CD8-positive, alpha-beta memory T cell (primary cell): ENCODE measurements at places on chromosomes 2 and 18. TPM values are rescaled to one million over a fixed set of nuclear protein-coding genes. Genes with fewer than 3 reads are reported as not detected.

GRCh38 chr2:188324067-188324466 is 32.4 kb downstream of the GULP1 start:
- no peak overlapping the region for H3K27ac ChIP-seq
- H3K4me1 ChIP-seq = no peaks in the 10 kb centered on the region

DNA sequence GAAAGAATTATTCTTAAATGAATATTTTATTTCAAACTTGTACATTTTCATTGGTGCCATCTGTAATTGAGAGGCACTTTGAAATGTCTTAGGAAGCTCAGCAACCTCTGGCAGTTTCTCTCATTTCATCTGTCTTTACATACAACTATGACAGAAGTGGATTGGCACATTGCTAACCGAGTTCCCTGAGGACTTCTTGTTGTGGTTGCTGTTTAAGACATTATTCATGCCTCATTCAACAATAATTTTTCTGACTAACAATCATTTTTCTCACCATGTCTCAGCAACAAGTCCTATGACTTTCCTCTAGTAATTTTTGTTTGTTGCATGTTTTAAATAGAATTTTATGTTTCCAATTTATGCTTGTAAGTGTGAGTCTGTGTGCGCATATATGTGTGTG is 284.0 kb upstream of the CWC22 start:
- H3K4me3 ChIP-seq = no peak overlapping the region
- H3K27ac ChIP-seq = no peak overlapping the region
- no peak for DNase-seq
- no peaks in the 10 kb centered on the region for H3K36me3 ChIP-seq
- H3K27me3 ChIP-seq = no peaks in the 10 kb centered on the region
- no peaks in the 10 kb centered on the region for H3K4me1 ChIP-seq

DNA sequence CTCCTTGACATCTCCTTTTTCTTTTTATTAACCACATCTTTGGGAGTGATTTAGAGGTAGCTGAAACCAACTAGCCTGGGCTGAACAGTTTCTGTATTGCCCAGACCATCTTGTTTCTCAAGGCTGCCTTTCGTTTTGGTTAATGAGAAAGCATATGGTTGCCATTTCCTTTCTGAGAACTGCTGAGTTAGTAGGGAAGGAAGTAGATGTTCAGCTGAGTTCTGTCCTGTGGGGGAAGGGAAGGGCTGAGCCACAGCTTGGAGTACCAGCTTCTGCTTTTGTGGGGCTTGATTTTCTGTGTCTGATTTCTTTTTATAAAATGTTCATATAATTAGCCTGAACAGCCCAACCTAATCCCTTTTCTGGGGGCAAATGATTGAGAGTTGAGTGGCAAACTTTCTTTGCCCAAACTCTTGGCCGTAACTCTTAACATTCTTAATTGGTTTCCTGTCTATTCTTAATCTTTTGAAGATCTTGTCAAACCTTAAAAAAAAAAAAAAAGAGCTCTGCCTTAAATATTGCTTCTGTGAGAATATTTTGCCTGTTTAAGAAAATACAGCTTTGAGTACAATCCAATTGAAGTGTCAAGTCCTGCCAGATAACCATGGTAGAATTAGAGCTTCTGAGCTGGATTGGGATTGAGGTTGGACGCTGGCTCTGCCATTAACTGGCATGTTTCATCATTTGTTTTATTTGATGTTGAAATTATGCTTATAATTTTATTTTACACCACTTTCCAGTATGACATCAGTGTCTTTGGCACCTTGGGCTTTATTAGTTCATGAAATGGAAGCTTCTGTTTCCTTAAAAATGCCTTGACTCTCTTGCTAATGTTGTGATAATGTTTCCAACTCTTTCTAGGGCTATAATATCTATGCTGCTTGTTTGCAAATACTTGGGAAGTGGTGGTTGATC is 1.9 kb upstream of the NABP1 start:
- peak; percentile 79 for DNase-seq
- peak overlapping the region; percentile 98 for H3K4me3 ChIP-seq
- peak overlapping the region; percentile 100 for H3K27ac ChIP-seq
- no peaks in the 10 kb centered on the region for H3K36me3 ChIP-seq

DNA sequence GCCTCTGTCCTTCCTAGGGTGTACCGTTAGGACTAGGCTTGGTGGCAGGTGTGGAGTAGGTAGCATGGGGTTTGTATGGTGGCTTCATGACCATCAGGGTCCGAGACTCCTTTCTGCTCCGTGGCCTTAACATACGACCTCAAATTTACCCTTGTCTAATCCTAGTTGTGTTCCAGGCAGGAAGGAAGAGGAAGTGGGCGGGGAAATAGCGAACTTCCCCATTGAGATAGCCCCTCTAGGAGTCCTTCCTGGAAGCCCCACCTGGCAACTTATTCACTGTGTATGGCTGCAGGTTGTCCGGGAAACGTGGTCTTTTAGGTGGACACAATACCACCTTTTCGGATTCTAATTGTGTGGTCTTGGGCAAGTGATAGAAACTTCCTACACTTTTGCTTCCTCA is 9.3 kb downstream of the CD8A start:
- peaks cover 10% of the 10 kb centered on the region for H3K36me3 ChIP-seq
- H3K4me3 ChIP-seq = no peak overlapping the region
- H3K4me1 ChIP-seq = peaks cover 29% of the 10 kb centered on the region
- no peak overlapping the region for H3K27ac ChIP-seq

DNA sequence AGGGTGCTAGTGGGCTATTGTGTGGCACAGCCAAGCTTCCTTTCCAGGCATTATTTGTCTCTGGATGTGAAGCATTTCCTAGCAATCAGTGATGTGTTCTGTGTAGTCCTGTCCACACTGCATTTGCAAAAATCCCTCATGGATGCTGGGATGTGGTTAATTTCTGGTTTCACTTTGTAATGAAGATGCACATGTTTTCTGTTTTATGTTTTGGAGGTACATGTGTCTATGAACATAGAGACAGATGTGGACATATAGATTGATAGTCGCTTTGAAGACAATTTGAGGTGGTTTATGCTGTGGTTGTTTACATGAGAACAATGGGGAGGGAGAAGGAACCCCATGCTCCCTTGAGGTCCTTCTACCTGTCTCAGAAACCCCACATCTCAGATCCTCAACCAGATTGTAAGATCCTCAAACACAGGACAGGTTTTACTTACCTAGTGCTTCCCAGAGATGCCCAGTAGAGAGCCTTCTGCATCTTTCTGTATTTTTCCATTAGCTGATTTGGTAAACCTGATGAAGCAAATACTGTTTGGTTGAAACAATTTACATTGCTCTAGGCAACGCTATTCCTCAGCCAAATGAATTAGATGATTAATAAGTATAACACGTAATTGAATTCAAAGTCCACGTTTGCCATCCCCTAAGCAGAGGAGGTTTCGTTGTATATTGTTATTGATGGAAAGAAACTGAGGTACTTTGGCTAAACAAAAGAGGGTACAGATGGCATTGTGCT is 204.4 kb downstream of the SPP2 start:
- no peaks in the 10 kb centered on the region for H3K4me1 ChIP-seq
- H3K27me3 ChIP-seq = no peaks in the 10 kb centered on the region
- no peaks in the 10 kb centered on the region for H3K36me3 ChIP-seq
- no peak overlapping the region for H3K27ac ChIP-seq

GRCh38 chr2:136386046-136386445 is 268.1 kb upstream of the CXCR4 start:
- peaks cover 25% of the 10 kb centered on the region for H3K4me1 ChIP-seq
- H3K27me3 ChIP-seq = no peaks in the 10 kb centered on the region
- H3K27ac ChIP-seq = no peak overlapping the region
- no peak for DNase-seq
- no peaks in the 10 kb centered on the region for H3K36me3 ChIP-seq

DNA sequence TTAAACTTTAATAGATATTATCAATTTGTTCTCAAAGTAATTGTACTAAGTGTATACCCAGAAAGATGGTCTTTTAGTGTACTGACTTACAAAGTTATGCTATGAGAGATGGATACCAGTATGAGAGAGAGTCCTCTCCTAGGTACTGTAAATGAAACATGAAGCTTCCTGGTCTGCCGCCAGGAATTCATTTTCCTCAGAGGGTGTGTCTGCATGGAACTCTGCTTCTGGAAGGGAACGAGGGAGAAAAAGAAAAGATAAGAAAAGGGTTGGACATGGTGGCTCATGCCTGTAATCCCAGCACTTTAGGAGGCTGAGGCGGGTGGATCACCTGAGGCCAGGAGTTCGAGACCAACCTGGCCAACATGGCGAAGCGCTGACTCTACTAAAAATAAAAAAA is 2.2 kb upstream of the SSB start:
- H3K4me1 ChIP-seq = peaks cover 18% of the 10 kb centered on the region
- DNase-seq = no peak
- H3K27me3 ChIP-seq = no peaks in the 10 kb centered on the region

- DNase-seq = no peak
- H3K4me3 ChIP-seq = no peak overlapping the region
These were observed 24.7 kb downstream of the CAB39 start for GRCh38 chr2:230737300-230737699.

- no peaks in the 10 kb centered on the region for H3K36me3 ChIP-seq
- H3K27me3 ChIP-seq = no peaks in the 10 kb centered on the region
- no peak overlapping the region for H3K4me3 ChIP-seq
These were observed 161.8 kb upstream of the DTNA start for GRCh38 chr18:34548120-34548972.

DNA sequence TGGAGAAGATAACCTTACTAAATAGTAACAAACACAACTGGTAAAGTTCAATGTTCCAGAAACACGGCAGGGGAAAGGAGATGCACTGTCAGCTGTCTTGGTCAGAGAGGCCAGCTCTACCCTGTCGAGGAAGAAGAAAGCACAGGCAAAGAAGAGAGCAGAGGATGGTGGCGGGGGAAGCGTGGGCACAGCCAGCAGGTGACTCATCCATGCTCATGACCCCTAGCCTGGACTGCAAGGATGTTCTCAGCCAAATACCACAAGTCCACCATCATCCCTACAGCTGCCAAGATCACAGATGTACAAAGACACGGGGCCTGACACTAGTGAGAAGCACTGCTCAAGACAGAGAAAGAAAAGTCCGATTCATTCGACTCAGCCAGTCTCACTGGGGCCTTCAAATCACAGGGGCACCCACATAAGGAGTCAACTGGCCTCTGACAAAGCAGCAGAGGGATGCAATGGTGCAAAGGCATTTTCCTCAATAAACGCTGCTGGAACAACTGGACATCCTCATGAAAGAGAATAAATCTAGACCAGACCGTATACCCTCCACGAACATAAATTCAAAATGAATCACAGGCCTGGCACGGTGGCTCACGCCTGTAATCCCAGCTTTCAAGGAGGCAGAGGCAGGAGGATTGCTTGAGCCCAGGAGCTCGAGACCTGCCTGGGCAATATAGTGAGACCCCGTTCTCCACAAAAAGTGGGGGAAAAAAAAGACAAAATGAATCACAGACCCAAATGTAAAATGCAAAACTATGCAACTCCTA is 5.6 kb downstream of the DTYMK start:
- no peak overlapping the region for H3K27ac ChIP-seq
- no peak for DNase-seq
- H3K4me1 ChIP-seq = peaks cover 6% of the 10 kb centered on the region

- no peak overlapping the region for H3K4me3 ChIP-seq
- H3K27ac ChIP-seq = no peak overlapping the region
- H3K4me1 ChIP-seq = no peaks in the 10 kb centered on the region
- no peaks in the 10 kb centered on the region for H3K36me3 ChIP-seq
- H3K27me3 ChIP-seq = no peaks in the 10 kb centered on the region
These were observed 89.6 kb downstream of the COMMD1 start for GRCh38 chr2:61995065-61995464.

GRCh38 chr2:205760157-205760556 is 77.9 kb downstream of the NRP2 start:
- H3K36me3 ChIP-seq = no peaks in the 10 kb centered on the region
- no peak overlapping the region for H3K4me3 ChIP-seq
- H3K27ac ChIP-seq = no peak overlapping the region
- H3K27me3 ChIP-seq = no peaks in the 10 kb centered on the region
- no peak for DNase-seq

GRCh38 chr18:845152-845819 is 33.2 kb upstream of the YES1 start:
- no peaks in the 10 kb centered on the region for H3K36me3 ChIP-seq
- no peak overlapping the region for H3K4me3 ChIP-seq
- no peak overlapping the region for H3K27ac ChIP-seq

DNA sequence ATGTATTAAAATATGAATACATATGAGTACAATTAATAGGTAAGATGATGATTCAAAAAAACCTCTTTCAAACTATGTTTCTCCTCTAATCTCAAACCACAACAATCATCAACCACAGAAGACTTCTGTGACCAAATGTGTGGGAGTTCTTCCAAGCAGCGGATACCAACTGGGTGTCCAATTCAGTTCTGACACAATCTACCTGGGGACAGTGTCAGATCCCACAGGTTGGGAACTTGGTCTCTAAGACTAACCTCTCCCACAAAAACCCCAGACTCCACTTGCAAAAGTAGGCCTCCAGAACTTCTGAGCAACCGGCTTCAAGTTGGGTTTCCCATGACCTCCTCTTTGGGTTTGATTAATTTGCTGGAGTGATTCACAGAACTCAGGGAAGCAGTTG is 26.9 kb downstream of the FASTKD1 start:
- no peak overlapping the region for H3K4me3 ChIP-seq
- no peak overlapping the region for H3K27ac ChIP-seq
- H3K36me3 ChIP-seq = no peaks in the 10 kb centered on the region
- DNase-seq = no peak
- no peaks in the 10 kb centered on the region for H3K27me3 ChIP-seq

Gene ING5
- 48.4 TPM for total RNA-seq

Gene SLC38A11
- total RNA-seq = not detected

Gene GNLY
- 7.7 TPM for total RNA-seq

Gene FAM136A
- 99.4 TPM for total RNA-seq

Gene ESPNL
- total RNA-seq = not detected

Gene TOGARAM2
- 5.0 TPM for total RNA-seq

Gene SLC9A4
- not detected for total RNA-seq

Gene PDE11A
- not detected for total RNA-seq
